Endothelial cell (in vitro differentiated cells): ENCODE measurements at places on chromosomes 1 and 21. TPM values are rescaled to one million over a fixed set of nuclear protein-coding genes. Genes with fewer than 3 reads are reported as not detected.

Gene EDARADD
- 9.4 TPM for total RNA-seq

Gene FAM3B
- total RNA-seq: 0.33 TPM

GRCh38 chr21:35375115-35375514 lies 326.0 kb upstream of the RUNX1 start:
- H3K4me1 ChIP-seq: peaks cover 12% of the 10 kb centered on the region
- DNase-seq: no peak
- H3K4me3 ChIP-seq: no peak overlapping the region

DNA sequence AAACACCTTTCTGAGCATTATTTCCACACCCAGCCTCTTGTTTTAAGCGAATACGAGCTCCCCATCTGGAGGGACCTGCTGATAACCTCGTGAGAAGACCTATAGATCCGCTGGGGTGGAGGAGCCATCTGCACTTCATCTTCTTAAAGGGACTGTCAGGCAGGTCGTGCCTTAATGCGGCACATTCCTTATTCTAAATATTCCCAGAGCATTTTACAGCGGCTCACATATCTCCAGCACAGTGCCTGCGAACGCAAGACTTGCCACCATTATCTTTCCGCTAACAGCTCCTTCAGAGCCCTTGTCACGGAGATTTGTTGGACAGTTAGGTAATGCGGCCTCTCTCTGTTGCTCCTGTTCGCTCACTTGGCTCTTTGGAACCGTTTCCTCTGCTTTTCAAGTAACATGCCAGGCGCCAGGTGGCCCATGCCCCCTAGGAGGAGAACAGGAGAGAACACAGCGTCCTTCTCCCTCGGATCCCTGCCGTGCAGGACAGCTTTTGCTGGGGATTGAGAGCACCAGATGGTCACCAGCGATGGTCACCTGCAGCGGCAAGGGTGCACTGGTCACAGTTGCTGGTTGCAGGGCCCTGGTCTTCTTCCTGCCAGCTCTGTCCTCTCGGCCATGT lies 162.4 kb downstream of the PGBD5 start:
- no peak for DNase-seq
- H3K27me3 ChIP-seq: no peaks in the 10 kb centered on the region
- no peaks in the 10 kb centered on the region for H3K4me1 ChIP-seq

DNA sequence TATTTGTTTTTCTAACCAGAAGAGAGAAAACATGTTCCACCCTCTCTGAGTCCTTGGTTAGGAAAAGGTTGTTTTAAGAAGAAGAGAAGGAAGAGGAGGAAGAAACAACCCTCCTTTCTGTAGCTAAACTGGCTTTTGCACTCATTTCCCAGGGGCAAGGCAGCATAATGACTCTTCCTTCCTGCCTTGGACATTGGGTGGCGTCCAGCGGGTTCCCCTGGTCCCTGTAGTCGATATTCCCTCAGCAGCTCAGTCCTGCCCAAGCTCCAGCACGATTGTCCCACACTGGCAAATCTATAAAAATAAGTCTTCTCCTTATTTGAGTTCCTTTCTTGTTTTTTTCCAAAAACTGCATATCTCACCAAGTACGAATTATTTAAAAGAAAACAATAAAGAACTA lies 81.2 kb downstream of the TEX35 start:
- no peaks in the 10 kb centered on the region for H3K36me3 ChIP-seq
- no peak for DNase-seq
- no peak overlapping the region for H3K27ac ChIP-seq

Gene SLAMF1
- not detected for total RNA-seq

DNA sequence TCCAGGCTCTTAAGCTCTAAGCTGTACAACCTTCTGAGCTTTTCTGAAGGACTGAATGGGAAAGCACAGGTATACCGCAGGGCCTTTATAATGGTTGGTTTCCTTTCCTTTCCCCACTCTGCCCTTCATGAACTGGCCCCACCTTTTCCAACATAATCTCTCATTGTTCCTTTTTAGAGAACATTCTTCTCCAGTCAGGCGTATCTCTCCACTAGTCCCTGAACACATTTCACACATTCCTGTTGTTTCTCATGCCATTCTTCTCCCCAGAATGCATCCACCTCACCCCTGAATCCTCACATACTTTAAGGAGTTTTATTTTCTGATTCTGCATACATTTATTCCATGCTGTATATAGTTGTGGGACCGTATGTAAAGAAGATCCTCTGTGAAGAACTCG lies 41.3 kb downstream of the PGM1 start:
- H3K4me1 ChIP-seq: peaks cover 7% of the 10 kb centered on the region
- no peak overlapping the region for H3K4me3 ChIP-seq
- DNase-seq: no peak

DNA sequence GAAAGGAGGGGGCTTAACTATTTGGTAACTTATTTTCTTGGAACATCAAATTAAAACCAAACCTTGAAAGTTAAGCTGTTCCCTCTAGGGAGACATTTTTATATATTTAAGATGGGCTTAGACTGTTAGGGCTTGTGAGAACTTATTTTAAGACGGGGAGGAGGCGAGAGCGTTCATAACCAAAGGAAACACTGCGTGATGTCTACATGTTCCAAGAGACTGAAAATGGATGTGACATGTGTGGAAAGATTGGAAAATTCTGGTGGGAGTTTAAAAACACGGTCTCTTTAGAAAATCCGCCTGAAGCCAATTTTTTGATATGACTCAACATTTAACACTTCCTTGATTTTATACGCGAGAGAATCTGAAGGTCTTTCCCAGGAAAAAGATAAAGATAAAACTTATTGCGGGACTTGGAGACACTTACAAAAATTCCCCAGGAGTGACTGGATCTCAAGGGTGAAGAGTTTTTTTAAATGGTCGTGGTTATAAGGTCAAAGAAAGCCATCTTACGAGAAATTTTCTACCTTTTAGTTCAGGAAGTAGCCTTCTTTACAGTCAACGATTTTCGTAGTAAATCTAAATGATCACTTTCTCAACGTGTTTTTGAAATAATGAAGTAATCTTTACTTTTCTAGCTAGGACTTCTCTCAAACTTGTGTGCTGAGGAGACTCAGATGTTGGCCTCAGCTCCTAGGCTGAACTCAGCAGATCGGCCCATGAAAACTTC lies 828 bp downstream of the PNRC2 start:
- H3K4me3 ChIP-seq: peak overlapping the region; percentile 99
- H3K27me3 ChIP-seq: peaks cover 5% of the 10 kb centered on the region
- H3K27ac ChIP-seq: peak overlapping the region; percentile 100
- DNase-seq: no peak
- peaks cover 8% of the 10 kb centered on the region for H3K36me3 ChIP-seq

Gene HSD3B1
- total RNA-seq: not detected

Gene GJB4
- not detected for total RNA-seq

- H3K36me3 ChIP-seq: no peaks in the 10 kb centered on the region
- DNase-seq: no peak
- no peak overlapping the region for H3K27ac ChIP-seq
- H3K27me3 ChIP-seq: no peaks in the 10 kb centered on the region
- H3K4me1 ChIP-seq: peaks cover 26% of the 10 kb centered on the region
- H3K4me3 ChIP-seq: no peak overlapping the region
These were observed 144.6 kb downstream of the SLC30A10 start for GRCh38 chr1:219783605-219784235.

DNA sequence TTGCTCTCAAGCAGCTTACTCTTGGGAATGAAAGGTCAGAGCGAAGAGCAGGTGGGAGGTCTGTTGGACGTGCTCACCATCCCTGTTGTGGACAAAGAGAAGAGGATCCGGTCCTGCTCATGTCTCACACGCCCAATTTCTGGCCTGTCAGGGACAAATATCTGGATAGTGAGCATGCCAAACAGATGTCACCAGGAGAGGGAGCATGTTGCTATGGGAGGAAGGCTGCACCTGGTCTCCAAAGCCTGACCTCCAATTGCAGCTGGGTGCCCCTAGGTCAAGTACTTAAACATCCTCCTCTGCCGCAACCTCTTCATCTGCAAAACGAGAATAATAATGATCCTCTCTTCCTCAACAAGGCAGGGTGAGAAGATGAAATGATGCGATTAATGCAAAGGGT lies 53.4 kb downstream of the DMRTA2 start:
- DNase-seq: peak; percentile 23
- no peak overlapping the region for H3K27ac ChIP-seq
- no peaks in the 10 kb centered on the region for H3K4me1 ChIP-seq
- H3K36me3 ChIP-seq: no peaks in the 10 kb centered on the region
- H3K4me3 ChIP-seq: no peak overlapping the region
- H3K27me3 ChIP-seq: peaks cover 3% of the 10 kb centered on the region

DNA sequence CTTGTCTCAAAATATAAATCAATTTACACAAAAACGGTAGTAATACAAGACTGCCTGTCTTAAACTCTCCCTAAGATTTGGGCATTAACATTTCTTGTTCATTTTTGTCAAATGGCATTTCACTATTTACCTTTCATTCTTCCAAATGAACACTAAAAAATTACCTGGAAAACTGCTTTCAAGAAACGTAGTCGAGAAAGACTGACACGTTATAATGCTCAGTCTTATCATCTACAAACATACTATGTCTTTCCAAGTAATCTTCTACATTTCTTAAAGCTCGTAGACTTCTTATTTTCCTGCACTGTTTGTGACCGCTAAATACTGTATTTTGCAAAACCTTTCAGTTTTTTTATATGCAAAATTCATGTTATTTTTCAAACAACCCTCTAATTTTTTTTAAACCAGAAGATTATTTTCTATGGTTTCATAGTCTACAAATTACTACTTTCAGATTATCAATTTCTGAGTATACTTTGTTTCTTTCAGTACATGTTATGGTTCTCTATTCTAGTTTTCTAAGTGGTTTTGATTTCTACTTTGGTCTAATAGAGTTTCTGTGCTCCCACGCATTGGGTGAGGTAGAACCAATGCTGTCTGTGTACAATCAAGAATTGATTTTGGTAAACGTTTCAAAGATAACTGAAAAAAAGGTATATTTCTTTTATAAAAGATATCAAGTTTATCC lies 336.4 kb downstream of the SMYD3 start:
- peaks cover 4% of the 10 kb centered on the region for H3K27me3 ChIP-seq
- H3K4me3 ChIP-seq: no peak overlapping the region
- H3K36me3 ChIP-seq: no peaks in the 10 kb centered on the region

Gene MARK1
- total RNA-seq: 12.5 TPM

DNA sequence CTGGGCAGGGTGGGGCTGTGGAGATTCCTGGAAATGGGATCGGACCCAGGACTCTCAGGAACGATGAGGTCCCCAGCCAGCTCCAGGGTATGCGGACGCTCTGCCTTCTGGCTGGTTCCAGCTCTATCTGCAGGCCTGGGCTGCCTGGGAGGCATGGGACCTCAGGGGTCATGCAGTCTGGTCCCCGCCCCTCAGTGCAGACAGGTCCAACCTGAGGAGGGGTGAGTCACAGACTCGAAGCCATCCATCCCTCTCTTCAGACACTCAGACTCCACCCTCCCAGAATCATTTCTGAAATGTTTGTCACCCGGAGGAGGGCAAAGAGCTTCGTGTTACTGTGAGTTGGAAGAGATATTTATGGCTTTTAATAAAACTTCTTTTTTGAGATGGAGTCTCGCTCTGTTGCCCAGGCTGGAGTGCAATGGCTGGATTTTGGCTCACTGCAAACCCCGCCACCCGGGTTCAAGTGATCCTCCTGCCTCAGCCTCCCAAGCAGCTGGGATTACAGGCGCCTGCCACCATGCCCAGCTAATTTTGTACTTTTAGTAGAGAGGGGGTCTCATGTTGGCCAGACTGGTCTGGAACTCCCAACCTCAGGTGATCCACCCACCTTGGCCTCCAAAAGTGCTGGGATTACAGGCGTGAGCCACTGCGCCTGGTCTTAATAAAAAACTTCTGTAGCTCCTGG lies 5.9 kb upstream of the MYOM3 start:
- H3K4me3 ChIP-seq: no peak overlapping the region
- DNase-seq: no peak
- H3K27ac ChIP-seq: no peak overlapping the region
- H3K36me3 ChIP-seq: no peaks in the 10 kb centered on the region
- no peaks in the 10 kb centered on the region for H3K4me1 ChIP-seq

DNA sequence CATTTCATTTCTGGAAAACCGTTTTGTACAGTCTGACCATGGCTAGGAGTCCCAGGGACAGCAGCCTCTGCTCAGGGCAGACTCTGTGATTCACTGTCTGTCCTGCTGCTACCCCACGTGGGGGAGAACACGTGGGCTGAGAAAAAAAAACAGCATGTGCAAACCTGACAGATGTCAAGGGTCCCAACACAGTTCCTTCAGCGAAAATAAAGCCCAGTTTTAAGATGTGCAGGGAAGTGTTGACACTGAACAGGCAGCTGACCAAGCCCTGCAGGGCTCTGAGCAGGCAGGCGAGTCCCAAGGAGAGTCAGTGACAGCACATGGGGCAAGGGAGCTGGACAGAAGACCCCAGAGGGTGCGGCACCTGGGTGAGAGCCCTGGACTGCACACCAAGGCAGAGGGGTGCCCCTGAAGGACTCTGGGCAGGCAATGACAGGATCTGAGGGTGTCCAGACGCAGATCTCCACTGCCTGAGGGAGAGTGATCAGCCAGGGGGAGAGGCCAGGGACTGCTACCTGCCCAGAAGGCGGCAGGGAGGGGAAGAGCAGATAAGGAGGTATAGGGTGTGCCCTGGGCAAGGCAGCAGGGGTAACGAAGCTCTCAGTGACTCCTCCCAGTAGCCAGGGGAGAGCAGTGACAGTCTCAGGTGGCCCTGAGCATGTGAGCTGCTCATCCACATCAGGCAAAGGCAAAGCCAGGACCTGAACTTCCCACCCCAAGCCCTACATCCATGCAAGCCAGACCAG lies 5.1 kb upstream of the SPATC1L start:
- H3K4me1 ChIP-seq: peaks cover 27% of the 10 kb centered on the region
- peak overlapping the region; percentile 94 for H3K27ac ChIP-seq
- H3K4me3 ChIP-seq: peak overlapping the region; percentile 60
- peaks cover 18% of the 10 kb centered on the region for H3K27me3 ChIP-seq
- DNase-seq: no peak

- peaks cover 77% of the 10 kb centered on the region for H3K4me1 ChIP-seq
- H3K27me3 ChIP-seq: peaks cover 18% of the 10 kb centered on the region
- no peak for DNase-seq
These were observed 4.4 kb downstream of the RCSD1 start for GRCh38 chr1:167634435-167634834.

DNA sequence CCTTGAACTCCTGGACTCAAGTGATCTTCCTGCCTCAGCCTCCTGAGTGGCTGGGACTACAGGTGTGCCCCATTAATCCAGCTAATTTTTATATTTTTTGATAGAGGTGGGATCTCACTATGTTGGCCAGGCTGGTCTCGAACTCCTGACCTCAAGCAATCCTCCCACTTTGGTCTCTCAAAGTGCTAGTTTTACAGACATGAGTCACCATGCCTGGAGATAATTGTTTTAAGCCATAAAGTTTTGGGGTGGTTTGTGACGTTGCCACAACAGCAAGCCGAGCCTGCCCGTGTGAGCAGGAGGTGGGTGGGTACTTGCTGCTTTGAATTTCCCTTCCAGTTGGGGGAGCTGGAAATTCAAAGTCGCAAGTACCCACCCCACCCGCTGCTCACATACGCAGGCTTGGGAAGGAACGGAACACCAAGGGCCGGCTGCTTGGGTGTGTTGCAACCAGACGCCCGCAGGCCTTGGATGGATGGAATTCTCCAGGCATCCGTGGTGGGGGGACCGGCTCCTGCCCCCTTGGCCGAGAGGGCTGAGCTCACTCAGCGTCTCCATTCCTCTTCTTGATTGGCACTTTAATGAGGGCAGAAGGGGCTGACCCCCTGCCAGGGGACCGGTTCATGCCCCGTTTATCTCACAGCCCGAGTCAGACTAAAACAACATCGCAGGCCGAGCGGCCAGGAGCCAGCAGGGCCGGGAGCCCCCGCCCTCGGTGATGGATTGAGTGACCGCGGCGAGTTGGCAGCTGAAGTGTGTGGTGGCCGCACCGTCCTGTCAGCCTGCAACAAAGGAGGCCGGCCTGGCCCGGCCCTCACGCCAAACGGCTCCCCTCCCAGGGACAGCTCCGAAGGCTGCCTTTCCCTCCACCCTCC lies 78.1 kb downstream of the DHRS3 start:
- no peak overlapping the region for H3K27ac ChIP-seq
- peaks cover 4% of the 10 kb centered on the region for H3K27me3 ChIP-seq
- DNase-seq: no peak
